Right cardiac atrium (tissue), 5 donors: ENCODE measurements at places on chromosomes 6 and 20. TPM values are rescaled to one million over a fixed set of nuclear protein-coding genes. Genes with fewer than 3 reads are reported as not detected.

The TMEM74B gene
- total RNA-seq = 4.8 TPM

The JAG1 gene
- total RNA-seq = 23.2 TPM

The HCK gene
- total RNA-seq = 5.1 TPM

The SCRT2 gene
- not detected for total RNA-seq

The TMEM244 gene
- total RNA-seq = not detected

DNA sequence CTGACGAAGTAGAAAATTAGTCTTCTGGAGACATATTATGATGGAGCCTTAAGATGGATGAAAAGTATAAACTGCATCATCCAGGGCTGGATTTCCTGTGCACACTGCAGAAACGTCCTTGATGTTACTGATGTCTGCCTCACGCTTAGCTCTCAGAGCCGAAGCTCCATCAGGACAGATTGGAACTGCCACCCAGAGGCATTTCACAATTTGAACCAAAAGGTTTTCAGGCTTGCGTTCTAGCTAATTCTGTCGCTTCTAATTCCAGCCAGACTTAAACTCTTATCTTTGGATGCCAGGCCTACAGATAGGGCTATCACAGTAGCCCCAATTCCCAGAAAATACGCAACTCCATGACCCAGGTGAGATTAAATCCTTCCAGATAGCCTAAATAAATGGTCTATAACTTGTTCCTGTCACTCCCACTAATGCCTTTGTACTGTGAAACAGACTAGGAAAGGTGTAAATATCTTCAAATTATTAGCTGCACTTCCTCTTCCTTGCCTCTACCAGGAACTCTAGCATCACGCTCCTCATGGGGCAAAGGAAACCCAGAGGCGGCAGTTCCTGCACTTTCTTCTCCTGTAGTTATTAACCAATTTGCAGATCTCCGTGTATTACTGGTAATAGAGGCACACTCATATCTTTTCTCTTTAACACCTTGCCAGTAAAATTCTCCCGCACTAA, 634.6 kb downstream of the PRKN start:
- DNase-seq = no peak

DNA sequence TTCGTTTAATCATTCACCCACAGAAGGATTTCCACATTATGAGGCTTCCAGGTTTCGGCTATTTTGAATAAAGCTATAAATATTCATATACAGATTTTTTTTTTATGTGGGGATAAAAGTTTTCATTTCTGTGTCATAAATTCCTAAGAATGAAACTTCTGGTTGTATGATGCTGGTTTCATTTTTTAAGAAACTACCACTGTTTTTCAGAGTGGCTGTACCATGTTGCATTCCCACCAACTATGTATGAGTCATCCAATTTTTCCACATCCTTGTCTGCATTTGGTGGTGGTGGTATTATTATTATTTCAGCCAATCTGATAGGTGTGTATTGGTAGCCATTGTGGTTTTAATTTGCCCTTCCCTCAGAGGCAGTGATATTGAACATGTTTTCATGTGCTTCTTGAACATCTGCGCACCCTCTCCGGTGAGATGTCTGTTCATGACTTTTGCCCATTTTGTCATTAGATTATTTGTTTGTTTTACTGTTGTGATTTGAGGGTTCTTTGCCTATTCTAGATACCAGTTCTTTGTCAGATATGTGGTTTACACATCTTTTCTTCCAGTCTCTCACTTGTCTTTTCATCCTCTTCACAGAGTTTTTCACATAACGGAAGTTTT, 75.5 kb downstream of the DOK5 start:
- DNase-seq = no peak

- peak; percentile 55 for DNase-seq
Observed at GRCh38 chr6:1872649-1873131, 263.0 kb downstream of the FOXC1 start.

GRCh38 chr6:22145376-22145775, 151.5 kb downstream of the PRL start:
- DNase-seq = no peak

GRCh38 chr6:114042267-114043016, 71.5 kb upstream of the HDAC2 start:
- no peak for DNase-seq

DNA sequence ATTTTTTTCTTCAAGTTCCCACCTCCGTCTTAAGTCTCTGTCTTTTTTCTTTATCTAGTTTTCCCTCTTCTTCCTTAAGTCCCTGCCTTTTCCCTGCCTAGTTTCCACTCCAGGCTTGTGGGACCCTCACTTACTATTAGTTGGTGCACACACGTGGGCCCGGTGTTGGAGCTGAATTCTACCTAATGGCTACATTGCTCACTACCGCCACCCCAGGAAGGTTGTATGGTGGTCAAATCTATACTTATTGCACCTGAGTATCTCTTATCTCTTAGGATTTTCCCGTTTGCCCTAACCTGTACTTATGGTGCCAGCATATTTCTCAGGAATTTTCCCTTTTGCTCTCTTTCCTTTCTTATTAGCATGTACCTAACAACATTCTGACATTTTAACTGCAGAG, 692.8 kb downstream of the EPM2A start:
- no peak for DNase-seq

- no peak for DNase-seq
Observed at GRCh38 chr6:51153109-51153508, 334.4 kb downstream of the TFAP2B start.

DNA sequence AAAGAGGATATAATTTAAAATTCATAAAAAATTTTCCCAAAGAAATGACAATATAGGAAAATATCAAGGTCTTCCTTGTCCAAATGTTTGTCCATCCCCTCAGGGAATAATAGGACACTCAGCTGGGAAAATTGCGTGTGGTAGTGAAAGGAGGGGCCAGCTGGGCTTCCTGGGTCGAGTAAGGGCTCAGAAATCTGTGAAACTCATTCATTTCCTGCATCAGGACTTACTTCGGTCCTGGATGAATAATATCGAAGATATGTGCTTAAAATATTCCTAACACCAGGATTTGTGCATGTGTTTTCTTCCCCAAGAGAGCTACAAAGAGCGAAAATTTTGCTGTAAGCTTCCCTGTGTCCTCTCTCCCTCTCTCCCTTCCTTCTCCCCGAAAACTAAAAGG, 118.2 kb upstream of the GJE1 start:
- no peak for DNase-seq

GRCh38 chr20:20820104-20820503, 107.7 kb upstream of the RALGAPA2 start:
- no peak for DNase-seq

DNA sequence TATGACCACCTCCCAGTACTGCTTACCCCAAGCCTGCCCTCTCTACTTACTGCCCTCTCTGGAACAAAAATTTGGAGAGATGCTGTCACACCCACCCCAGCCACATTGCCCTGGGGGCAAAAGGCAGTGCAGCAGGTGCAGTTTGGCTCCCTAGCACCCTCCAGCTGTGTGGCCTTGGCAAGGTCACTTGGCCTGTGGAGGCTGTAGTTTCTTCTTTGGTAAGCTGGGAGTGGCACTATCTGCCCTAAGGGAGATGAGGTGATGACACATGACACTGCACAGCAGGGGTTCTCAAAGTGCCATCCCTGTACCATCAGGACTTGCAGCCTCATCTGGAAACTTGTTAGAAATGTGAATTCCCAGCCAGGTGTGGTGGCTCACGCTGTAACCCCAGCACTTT, 44.8 kb downstream of the TAF8 start:
- no peak for DNase-seq

DNA sequence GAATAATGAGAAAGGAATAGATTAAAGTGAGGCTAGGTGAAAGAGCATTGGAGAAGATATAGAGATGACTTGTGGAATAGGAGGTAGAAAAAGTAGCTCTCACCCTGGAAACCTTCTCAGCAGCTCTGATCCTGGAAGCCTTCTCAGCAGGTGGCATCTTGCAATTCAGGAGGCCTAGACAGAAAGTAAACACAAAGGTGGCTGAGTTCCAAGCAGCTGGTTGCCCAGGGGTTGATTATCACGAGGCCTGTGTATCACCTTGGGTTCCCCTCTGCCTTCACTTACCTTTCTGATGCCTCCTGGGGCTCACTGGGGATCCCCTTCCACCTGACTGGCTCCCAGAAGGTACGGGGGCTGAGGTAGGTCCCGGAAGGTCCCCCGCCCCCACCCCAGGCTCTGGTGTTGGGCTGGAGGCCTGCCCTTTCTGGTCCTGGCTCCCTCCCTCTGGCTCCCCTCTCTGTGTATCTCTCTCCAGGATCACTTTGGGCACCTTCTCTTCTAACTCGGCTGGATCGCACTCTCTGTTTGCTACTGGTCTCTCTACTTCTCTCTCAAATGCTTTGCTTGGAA, 9.7 kb downstream of the MDC1 start:
- peak; percentile 17 for DNase-seq

DNA sequence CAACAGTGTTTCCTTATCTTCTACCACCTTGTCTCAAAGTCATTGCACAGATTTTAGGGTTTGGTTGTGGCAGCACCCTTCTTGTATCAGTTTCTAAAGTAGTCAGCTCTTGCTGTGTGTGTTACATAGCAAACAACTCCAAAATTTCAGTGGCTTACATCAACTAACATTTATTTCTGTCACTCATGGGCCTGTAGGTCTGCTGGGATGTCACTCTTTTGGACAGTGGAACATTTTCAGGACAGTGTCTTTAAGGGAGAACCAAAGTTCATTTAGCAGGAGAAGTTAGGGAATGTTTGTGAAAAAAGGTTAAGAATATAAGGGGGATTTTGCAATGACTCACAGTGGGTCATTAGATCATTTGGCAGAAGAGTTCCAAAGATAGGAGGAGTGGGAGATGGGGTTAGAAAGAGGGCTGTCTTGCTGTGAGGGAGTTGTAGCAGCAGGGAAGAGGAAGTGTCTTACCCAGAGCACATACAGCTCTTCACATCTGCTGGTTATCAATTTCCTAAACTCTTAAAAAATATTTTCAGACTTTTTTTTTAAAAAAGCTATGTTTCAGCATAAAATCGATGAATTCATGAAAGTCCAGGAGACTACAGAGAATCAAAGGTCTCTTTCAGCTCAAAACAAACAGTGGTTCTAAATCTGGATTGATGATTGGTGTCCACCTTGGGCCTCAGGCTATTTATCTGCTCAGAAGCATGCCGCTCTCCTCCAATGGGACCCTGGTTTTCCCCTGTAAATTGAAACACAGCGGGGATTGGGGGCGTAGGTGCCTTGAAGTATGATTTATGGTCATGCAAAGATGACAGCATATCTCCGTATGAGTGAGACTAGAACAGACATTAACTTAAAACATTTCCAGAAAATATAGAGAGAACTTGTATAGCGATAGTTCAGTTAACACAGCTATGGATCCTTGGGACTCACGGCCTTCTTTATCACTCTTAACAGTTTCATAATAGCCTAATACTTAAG, 117.3 kb downstream of the B3GAT2 start:
- DNase-seq = no peak

- peak; percentile 56 for DNase-seq
Observed at GRCh38 chr6:89970609-89971337, 76.5 kb downstream of the GJA10 start.

GRCh38 chr20:37219751-37220668, 40.7 kb upstream of the MROH8 start:
- DNase-seq = no peak
